Fibroblast of lung (primary cell): ENCODE measurements at places on chromosomes 3 and 15. TPM values are rescaled to one million over a fixed set of nuclear protein-coding genes. Genes with fewer than 3 reads are reported as not detected.

The CDCP1 gene
- polyA plus RNA-seq = 25.6 and 59.1 TPM in 2 replicates

The KBTBD13 gene
- 0.02 TPM in 1 of 2 replicates, not detected in the other for polyA plus RNA-seq

The CMTM8 gene
- polyA plus RNA-seq = 0.19 and 0.50 TPM in 2 replicates

The SENP7 gene
- 6.1 and 7.2 TPM in 2 replicates for polyA plus RNA-seq

The ADGRG7 gene
- not detected in 2 replicates for polyA plus RNA-seq
